Activated T-helper 17 cell treated with anti-CD3 and anti-CD28 coated beads, Interleukin-2, amount 50 U/mL, for 72 hours (primary cell): ENCODE measurements at places on chromosomes 16 and 17.

DNA sequence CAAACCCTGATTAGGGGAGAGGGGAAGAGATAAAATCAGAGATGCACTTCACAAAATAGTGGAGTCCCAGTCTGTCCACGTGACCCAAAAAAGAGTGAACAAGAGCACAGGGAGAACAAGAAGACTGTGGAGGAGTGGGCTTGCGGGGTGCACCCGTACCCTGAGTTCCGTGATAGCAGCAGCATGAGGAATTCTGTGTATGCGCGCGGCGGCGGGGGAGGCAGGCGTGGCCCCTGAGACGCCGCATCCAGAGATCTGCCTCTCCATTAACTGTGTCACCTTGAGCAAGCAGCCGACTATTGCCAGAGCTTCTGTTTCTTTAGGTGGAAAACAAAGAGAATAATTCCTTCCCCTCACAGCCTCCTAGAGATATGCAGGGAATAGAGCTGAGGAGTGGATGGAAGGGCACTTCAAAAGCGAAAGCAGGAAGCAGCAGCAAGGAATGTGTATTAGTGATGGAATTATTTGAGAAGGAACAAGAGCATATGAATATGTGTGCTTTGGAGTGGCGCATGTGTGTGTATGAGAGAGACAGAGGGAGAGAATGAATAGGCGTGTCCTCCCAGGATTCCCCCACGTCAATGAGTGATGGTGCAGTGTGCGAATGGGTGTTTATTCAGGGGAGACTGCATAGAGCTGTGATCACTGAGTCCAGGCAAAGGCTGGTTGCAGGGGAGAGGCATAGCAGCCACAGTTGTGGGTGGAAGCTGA is 10.4 kb upstream of the SOX9 start:
- ATAC-seq, result no peak

- no peak for ATAC-seq
These were observed 7.9 kb upstream of the WFIKKN1 start for GRCh38 chr16:622920-623280.

GRCh38 chr17:70563281-70563820 is 394.0 kb downstream of the KCNJ2 start:
- ATAC-seq, result no peak

GRCh38 chr16:20409398-20410120 is at the start of gene ACSM5:
Gene ACSM5, plus strand, starts transcription at chr16:20409534. Its CDS starts 1,951 bp downstream, at chr16:20411485.
- no peak for ATAC-seq

DNA sequence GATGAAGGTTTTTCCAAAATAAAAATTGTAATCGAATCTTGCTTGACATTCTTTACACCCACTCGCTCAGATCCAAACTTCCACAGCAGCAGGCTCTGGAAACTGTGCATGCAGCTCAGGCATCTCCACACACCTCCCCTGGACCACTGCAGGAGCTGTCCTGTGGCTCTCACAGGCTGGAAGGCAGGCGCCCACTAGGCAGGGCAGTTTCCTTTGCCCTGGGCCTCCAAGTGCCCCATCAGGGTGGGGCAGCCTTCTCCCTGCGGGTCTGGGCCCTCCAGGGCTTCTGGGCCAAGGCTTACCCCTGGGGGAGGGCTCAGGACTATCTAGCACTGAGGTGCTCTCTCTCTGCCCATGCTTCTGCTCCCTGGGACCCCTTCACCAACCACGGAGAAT is 114.5 kb upstream of the RPL38 start:
- no peak for ATAC-seq

DNA sequence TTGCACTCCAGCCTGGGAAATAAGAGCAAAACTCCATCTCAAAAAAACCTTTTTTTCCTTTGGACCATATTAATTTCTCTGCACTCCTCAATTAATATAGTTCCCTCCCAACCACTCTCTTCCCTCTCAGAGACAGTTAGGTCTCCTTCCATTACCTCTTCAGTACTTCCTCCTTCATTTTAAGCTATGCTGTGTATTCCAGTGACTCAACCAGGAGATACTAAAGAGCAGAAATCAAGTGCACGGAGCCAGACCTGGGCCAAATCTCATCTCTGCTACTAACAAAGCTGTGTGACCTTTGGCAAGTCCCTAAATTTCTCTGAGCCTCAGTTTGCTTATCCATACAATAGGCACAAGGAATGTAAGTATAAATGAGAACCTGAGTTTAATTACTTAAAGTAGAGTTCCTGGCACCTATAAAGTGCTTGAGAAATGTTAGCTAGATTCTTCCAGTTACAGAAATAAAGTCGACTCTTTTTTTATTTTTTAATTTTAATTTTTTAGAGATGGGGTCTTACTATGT is 8.5 kb downstream of the PECAM1 start:
- no peak for ATAC-seq

DNA sequence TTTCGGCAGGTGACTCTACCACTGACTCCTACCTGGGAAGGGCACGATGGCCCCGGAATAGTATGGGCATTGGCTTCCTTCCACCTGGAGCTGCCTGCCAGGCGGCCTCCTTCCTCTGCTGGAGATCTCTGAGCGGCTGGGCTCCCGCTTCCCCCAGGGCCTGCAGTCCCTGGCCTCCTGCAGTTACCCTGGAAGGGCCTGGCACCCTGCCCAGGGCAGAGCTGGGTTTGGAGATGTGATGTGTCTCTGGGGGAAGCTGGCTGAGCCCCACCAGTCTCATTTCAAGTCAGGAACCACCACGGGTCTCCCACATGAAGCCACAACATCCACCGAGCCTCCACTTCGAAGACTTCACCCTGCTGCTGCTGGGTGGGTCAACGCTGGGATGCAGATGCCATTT is 97.9 kb downstream of the IRF8 start:
- ATAC-seq, result no peak

GRCh38 chr17:19343671-19344151 is 18.8 kb downstream of the B9D1 start:
- ATAC-seq, result no peak
